ELR (cell line): ENCODE measurements at places on chromosomes 11 and 22.

DNA sequence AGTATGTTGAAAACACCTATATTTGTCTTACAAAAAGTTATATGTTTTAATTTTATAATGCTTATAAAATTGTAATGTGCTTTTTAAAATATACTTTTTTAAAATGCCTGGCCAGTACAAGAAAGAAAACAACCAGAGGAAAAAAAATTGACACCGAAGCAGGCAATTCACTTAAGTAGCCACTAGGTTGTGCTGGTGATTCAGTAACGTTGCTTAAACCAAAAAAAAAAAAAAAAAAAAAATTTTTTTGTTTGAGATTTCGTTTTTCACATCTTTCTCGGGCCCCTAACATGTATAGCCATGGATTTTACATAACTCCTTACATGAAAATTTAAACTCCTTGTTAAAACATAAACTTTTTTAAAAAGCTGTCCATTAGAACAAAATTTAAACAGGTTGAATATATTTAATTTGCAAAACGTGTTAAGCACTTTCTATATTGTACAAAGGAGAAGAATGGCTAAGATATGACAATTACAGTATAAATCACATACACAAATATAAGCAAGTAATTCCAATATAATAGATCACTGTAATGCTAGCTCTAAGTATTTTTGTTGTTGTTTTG, 9.2 kb downstream of the OR8B4 start:
- peak; percentile 71 for DNase-seq

GRCh38 chr22:37792494-37792893, 15.2 kb upstream of the GCAT start:
- no peak for DNase-seq

GRCh38 chr22:43232445-43232844, 45.5 kb upstream of the TTLL12 start:
- DNase-seq: no peak

GRCh38 chr11:4699697-4700435, 2.2 kb upstream of the OR51E2 start:
- no peak for DNase-seq

DNA sequence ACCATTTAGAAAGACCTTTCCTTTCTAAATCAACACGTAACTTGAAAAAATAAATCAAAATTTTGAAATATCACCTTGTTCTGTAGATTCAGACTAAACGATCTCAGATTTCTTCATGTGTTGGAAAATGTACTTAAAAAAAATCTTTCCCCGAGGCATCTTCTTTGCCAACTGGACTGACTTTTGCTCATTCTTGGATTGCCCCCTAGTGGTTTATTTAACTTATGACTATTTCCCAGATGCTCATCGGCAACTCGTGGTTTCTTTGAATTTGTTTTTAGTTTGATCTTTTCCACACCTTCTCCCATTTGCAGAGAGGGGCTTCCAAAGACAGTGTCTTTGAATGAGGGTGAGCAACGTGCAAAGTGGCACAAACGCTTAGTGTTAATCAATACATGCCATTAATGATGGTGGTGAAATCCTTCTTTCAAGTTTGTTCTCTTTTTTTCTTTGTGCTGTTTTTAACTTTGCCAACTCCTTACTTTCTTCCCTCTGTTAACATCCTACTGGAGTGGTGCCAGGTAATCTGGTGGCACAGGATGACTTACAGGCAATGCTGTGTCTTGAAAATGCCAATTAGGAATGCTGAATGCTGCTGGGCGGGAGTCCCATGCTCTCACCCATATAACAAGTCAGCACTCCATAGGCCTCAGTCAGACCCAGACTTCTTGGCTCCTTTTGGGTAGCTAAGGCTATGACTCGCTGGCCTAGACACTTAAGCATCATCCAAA, 18.3 kb downstream of the PRSS23 start:
- peak; percentile 89 for DNase-seq

GRCh38 chr11:11514246-11514645, 107.6 kb downstream of the GALNT18 start:
- no peak for DNase-seq
